EL (cell line): ENCODE measurements at places on chromosomes 2 and 18.

GRCh38 chr2:122764014-122764413 lies 1008.6 kb downstream of the TSN start:
- DNase-seq, result no peak

DNA sequence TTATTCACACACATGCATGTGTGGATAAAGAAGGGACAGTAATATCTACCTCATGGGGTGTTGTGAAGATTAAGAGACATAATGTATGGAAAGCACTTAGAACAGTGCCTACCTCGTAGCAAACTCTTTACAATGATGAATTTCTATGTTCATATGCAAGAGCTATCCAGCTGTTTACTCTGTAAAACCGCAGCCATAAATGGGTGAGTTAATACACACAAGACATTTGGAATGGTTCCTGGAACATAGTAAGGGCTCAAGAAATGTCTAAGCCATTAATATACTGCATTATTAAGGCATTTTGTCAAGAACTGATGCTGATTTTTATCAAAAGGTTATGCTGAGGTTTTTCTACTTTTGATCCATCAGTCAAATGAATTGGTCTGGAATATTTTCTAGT lies 1076.2 kb downstream of the TSN start:
- no peak for DNase-seq

- DNase-seq, result no peak
Observed at GRCh38 chr2:239034561-239035341, 186.9 kb downstream of the TWIST2 start.

GRCh38 chr2:95296011-95296410 lies 1.1 kb upstream of the KCNIP3 start:
- no peak for DNase-seq

GRCh38 chr2:138699421-138699820 lies 80.8 kb downstream of the NXPH2 start:
- DNase-seq, result no peak
